Stimulated activated CD8-positive, alpha-beta memory T cell treated with anti-CD3 and anti-CD28 coated beads, Interleukin-12 subunit alpha, Interleukin-12 subunit beta, amount 100 ng/mL, for 4 hours (primary cell): ENCODE measurements at places on chromosomes 1 and 21.

- DNase-seq = no peak
Observed at GRCh38 chr1:41656068-41656467, 171.6 kb upstream of the EDN2 start.

GRCh38 chr1:197801684-197802083, 26.4 kb upstream of the DENND1B start:
- DNase-seq = no peak

DNA sequence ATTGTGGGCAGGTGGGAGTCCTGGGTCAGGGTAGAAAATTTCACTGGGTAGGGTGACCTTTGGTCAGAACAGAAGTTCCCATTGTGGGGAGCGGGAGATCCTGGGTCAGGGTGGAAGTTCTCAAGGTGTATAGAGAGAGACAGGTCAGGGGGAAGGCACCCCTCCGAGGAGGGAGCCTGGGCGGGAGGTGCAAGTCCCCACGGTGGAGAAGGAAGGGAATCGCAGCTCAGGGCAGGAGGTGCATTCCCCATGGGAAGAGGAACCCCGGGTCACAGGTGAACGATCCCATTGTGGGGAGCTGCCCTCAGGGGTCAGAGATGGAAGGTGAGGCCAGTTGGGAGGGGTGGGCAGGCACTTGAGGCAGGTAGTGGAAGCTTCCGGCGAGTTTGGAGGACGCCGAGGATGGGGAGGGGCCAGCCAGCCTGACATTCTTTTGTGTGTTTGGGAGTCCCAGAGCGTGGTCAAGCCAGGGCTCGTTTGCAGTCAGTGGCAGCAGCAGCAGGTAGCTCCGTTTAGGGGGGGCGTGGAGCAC, 637 bp downstream of the LYPLA2 start:
- no peak for DNase-seq

DNA sequence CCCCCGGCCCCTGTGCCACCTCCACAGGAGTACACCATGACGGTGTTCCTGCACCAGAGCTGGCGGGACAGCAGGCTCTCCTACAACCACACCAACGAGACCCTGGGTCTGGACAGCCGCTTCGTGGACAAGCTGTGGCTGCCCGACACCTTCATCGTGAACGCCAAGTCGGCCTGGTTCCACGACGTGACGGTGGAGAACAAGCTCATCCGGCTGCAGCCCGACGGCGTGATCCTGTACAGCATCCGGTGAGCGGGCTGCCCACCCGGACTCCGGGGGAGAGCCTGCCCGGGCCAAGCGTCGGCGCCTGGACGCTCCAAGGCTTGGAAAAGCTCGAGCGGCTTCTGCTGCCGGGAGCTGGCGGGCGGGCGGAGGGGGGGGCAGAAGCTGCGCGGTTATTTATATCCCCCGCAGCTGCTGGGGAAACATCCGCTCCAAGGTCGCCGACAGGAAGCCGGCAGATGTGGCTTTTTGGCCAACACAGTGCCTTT, 6.4 kb downstream of the GABRD start:
- DNase-seq = no peak

DNA sequence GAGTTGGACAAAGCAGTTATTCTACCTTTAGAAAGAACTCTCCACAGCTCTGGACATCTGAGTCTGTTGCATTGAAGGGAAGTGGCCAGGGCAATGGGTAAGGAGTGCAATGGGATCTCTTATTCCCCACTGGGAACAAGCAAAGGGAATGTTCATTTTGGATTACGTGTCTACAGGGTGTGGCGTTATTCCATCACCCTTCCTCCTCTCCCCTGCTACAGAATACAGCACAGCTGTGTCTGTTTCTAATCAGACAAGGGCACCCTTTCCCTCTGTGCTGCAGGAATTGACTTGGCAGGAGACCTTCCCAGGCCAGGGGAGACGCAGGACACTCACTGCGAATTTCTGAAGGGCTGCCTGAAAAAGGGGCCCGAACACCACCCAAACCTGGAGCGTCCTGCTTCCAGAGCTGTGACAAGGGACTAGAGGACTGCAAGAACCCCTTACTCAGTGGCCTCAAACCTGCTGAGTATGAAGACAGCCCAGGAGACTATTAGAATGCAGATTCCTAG, 163.6 kb upstream of the RAB4A start:
- DNase-seq = no peak

DNA sequence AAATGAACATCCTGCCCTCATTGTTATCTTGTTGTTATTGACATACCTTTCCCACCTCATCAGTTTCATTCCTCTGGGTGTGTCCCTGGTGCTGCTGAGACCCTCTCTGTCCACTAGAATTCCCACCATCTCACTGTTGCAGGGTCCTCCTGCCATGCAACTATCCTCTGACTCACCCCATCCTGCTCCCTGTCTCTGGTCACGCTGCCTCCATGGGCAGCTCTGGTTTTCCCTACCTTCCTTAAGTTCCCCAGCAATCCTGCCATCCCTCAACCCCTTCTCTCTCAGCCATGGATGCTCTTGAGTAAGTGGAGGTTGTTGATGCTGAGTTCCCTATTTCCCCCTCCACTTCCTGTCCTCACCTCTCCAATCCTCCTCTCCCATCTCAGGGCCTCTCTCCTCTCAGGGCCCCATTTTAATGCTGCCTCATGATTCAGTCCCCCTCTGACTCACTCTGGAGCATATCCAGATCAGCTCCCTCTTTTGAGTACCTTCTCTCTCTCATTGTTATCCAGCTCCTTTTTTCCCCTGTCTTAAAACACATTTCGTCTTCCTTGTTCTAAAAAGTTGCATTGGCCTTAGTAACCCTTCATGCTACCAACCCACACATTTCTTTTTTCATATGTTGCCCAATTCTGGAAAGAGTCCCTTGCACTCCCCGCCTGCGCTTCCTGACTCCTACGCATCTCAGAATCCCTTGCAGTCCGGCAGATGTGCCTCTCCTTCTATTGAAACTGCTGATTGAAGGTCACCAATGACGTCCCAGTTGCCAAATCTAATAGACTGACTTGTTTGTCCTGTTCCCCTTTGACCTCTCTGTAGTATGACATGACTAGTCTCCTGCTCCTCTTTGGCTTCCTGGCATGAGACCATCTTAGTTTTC, 92.0 kb downstream of the CNIH3 start:
- DNase-seq = no peak

DNA sequence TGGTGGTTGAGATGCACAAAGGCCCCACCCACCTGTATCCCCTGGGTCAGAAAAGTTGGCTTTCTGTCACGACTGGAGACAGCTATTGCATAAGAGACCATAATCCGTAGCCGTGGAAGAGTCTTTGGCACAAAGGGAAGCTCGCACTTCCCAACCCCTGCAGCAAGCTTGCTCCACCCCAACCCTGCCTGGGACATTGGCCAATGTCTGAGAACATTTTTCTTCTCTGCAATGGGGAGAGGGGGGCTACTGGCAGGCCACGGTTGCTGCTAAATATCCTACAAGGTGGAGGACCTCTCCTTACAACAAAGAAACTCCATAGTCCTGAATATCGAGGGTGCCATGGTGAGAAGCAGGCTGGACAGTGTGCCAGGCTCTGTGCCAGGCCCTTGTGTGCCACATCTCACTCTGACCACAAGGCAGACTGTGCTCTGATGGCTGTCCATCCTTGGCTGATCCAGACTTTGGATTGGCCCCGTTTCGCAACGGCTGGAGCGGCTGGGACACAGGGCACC, 104.1 kb downstream of the CSMD2 start:
- DNase-seq = no peak

- DNase-seq = peak; percentile 97
Observed at GRCh38 chr1:16913833-16914662, 7.7 kb upstream of the CROCC start.

GRCh38 chr1:85025940-85026339, 22.4 kb downstream of the MCOLN3 start:
- no peak for DNase-seq

DNA sequence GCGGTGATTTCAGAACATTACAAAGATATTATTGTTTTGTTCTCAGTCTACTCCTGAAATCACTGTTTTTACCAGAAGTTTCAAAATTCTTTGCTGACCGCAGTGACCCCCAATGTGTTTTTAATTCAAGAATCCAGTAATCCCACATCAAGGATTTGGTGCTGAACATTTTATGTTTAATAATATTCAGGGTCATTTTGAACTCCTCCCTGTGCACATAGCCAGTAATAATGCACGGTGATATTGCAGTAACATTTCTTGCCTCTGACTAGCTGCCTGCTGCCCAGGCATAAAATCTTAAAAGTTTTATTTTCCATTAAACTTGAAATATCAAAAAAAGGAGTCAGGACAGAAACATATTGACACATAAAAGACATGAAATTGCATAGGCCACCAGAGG, 443.4 kb upstream of the NCAM2 start:
- DNase-seq = no peak

- DNase-seq = no peak
Observed at GRCh38 chr1:230915078-230915477, 46.8 kb upstream of the C1orf198 start.

DNA sequence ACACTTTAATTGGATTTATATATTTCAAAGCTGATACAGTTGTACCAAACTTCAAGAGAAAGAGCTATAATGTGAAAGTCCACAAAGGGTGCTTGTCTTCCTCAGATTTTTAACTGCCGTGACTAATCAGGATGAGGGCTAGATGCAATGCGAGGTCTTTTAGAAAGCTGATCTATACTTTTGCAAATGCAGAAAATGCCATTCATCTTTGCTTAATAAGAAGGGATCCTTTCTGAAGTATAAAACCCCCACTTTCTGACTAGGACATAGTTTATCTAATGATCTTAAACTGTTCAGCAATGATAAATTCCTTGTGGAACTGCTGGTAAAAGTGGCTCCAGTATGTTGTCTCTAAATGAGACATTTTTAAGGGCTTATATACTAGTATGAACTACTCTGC, 102.7 kb upstream of the NGF start:
- DNase-seq = no peak

GRCh38 chr21:45634511-45635183, 8.9 kb upstream of the PCBP3 start:
- DNase-seq = no peak

DNA sequence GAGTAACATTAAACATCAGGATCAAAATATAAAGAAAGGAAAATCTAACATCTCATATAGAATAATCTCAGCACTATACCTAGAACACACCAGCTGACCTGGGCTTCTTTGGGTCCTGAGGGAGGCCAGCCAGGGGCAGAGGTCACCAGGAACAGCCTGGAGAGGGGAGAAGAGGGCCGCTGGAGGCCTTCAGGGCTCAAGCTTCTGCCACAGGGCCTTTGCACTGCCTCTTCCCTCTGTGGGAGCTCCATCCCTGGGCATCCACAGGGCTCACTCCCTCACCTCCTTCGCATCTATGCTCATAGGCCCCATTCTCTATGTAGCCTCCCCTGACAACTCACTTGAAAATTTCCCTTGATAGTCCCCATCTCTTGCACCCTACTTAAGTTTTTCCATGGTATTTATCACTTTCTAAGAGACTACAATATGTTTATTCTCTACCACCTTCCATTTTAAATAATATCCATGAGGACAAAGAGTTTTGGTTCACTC, 73.9 kb downstream of the HIVEP3 start:
- no peak for DNase-seq

DNA sequence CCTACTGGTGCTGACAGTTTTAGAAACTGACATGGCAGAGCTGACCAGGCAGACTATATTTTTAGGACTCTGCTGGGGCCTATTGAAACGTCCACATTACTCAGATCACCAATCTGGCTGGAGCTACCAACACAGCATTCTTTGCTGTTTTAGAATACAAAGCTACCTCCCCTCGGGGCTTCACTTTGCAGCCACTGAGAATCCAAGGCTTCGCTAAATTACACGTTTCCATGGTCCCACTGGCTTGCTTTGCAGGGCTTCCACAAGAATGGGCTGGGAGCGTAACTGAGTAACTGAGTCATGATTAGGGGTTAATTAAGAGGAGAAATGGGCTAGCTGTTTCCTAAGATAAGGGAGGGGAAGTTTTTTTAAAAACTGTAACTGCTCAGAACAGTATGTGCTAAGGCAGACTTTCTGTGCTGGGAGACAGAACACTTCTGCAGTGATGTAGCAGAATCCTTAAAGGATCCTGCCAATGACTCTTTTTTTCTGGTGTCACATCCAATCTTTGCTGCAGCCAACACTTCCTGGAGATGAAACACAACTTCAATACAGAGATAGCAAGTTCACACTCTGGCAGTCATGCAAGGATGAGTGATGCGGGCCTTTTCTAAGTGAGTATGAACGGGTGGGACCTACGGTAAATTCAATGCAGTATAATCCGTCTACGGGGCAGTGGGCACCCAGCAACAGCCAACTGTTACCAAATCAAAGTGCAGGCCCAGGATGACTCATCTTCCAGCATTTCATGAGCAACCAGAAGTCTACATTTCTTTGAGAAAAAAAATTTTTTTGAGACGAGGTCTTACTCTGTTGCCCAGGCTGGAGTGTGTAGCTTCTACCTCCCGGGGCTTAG, 21.5 kb downstream of the NDUFS5 start:
- DNase-seq = no peak

DNA sequence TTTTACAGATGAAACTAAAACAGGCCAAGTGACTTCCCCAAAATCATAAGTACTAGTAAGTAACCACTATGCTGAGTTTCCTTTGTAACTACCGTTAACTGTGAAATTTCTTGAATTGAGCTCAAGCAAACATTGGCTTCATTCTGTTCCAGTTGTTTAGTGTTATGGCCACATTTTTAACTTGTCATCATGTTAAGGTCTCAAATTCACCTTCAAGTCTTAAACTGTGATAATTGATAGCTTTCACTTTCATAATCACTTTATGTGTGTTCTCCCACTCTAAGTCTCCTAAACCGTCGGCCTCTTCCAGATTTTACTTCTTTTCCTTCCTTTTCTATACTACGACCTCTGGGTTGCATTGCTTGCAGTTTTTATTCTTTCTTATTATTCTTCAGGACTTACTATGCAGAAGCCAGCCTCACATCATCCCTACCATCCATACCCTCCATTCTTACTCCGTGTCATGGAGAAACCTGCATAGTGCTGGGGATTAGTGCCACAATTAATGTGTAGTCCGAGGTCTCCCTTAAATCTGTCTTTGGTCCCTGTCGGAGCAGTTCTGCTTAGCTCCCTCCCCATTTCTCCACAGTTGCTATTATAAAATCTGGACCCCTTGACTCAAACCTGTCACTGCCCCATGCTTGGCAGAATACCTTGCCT, 5.8 kb downstream of the KIF1B start:
- no peak for DNase-seq

DNA sequence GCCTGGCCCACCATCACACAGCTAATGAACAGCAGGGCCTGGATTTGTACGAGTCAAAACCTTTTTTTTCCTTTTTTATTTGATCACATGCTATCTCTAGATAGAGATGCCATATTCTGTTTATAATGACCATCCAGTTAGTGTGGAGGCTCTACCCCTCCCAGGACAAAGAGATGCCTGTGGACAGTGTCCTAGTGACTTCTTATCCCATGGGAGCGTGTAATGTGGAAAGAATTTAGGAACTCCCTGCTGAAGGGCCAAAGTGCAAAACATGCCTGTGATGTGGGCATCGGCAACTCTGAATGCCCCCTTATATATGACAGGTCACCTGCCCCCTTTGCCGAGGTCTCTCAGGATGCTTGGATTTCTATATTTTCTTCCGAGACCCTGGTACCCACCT, 292.2 kb downstream of the RRAGC start:
- no peak for DNase-seq
